Pericardium fibroblast (primary cell): ENCODE measurements at places on chromosomes 1 and 21. TPM values are rescaled to one million over a fixed set of nuclear protein-coding genes. Genes with fewer than 3 reads are reported as not detected.

MARK1 gene
- total RNA-seq: 0.93 and 0.94 TPM in 2 replicates

C1orf226 gene
- total RNA-seq: 0.77 and 1.8 TPM in 2 replicates

FAM229A gene
- 4.9 and 7.4 TPM in 2 replicates for total RNA-seq

C1orf141 gene
- total RNA-seq: not detected in 2 replicates

TP73 gene
- not detected in 2 replicates for total RNA-seq

ZFYVE9 gene
- total RNA-seq: 18.4 and 20.8 TPM in 2 replicates

PADI4 gene
- total RNA-seq: not detected in 2 replicates
